ENCODE measurements at places on chromosomes 16 and 17.

DNA sequence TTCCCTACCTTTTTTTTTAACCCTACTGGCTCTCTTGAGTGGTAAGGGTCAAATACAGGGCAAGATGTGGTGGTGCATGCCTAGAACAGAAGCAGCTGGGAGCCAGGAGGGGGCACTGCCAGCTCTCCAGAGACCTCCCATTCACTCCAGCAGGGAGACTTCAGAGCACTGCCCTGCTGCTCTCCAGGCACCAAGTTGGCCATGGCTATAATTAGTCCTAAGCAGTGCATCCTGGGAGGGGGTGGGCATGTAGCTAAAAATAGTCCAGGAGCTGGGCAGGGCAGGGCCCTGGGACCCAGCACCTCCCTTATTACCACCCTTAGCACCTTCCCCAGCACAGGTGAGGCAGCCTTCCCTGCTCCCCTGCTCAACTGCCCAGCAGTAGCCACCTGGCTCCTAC is 3.5 kb downstream of the CORO6 start:
- DNase-seq: no peak

GRCh38 chr17:73003487-73003886 is 89.0 kb downstream of the SLC39A11 start:
- DNase-seq: no peak

- DNase-seq: no peak
Observed at GRCh38 chr16:12060751-12061150, 84.2 kb downstream of the SNX29 start.

- no peak for DNase-seq
Observed at GRCh38 chr17:52297230-52298010, 138.9 kb upstream of the CA10 start.

DNA sequence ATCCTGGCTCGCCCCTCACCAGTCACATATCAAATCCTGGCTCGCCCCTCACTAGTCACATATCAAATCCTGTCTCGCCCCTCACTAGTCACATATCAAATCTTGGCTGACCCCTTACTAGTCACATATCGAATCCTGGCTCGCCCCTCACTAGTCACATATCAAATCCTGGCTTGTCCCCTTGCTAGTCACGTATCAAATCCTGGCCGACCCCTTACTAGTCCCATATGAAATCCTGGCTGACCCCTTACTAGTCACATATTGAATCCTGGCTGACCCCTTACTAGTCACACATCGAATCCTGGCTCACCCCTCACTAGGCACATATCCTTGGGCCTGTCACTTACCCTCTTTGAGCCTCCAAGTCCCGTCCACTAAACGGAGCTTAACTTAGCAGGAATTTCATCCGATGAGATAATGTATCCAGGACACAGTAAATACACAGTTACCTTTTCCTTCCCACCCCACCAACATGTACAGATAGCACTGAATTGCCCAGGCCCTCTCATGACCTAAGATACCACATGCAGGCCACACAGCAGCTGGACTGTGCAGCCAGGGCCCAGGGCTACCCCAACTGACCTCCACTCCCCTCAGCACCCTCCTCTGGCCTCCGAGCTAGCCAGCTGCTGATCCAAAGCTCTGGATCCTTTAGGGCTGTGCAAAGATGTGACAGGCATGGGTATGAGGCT is 157.8 kb upstream of the RPH3AL start:
- no peak for DNase-seq

- no peak for DNase-seq
Observed at GRCh38 chr16:86768999-86769398, 190.7 kb downstream of the FOXL1 start.

DNA sequence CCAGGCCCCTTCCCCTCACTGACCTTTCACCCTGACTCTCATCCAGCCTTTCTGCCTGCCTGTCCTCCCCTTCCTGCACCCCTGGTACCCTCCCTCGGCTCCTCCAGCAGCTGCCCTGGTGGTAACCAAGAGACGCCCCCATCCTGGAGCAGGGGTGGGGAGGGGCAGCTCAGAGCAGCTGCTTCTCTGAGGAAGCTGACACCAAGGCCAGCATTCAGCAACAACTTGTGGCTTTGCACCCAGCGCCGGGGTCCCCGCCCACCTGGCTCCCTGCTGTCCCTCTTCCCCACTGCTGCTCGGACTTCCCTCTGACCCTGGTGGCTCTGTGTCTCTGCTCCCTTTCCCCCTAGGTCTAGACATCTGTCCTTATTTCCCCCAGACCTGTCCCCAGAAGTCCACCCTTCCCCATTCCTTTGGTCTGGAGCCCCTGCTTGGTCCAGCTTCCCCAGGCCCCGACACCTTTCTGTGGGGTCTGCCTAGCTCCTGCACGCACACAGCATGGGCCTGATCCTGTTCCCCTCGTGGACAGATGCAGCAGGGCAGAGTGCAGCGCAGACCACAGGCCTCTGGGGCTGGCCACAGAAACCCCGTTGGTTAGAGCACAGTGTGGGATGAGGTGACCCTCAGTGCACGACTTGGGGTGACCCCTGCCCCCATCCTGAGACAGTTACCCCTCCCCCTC is 1.2 kb upstream of the ATP2A1 start:
- no peak for DNase-seq

- DNase-seq: no peak
Observed at GRCh38 chr16:89233678-89234490, 16.4 kb downstream of the ZNF778 start.

- no peak for DNase-seq
Observed at GRCh38 chr17:34252095-34252443, 3.0 kb upstream of the CCL2 start.

GRCh38 chr17:28807925-28808634 is 34.5 kb downstream of the FAM222B start:
- DNase-seq: no peak

GRCh38 chr17:49973271-49973615 is 4.3 kb downstream of the DLX4 start:
- no peak for DNase-seq

DNA sequence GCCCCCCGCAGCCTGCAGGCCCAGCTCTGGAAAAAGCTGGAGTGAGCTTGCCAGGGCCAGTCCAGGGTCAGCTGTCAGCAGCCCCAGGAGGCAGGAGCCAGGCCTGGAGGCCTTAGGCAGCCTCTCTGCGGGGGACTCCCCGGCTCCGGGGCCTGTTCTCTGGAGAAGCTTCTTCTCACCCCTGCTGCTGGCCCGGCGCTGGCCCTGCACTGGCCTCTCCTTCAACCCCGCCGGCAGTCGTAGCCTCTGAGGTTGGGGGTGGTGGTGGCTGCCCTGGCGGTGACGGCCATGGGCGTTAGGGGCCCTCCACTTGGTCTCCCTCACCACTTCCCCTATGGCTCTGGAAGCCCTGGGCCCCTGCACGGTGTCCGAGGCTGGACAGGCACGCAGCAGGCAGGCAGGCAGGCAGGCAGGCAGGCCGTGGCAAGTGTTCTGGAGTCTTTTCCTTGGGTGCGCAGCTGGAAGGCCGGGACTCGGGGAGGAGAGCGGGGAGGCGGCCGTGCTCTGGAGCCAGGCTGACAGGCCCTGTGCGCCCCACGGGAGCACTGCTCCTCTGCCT is 2.1 kb downstream of the FOXF1 start:
- DNase-seq: no peak

GRCh38 chr17:30995347-30995746 is 24.5 kb downstream of the RNF135 start:
- DNase-seq: no peak

DNA sequence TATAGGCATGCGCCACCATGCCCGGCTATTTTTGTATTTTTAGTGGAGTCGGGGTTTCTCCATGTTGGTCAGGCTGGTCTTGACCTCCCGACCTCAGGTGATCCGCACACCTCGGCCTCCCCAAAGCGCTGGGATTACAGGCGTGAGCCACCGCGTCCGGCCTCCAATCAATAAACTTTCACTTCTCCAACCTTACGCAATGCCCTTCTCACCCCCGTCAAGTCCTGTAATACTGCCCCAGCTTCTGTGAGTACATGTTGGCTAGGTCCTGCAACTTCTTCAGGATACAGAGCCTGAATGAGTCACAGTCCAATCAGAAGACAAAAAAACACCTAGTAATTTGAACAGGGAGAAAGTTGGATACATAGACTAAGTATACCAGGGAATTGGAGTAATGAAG is 47.1 kb upstream of the PHOSPHO1 start:
- DNase-seq: no peak

DNA sequence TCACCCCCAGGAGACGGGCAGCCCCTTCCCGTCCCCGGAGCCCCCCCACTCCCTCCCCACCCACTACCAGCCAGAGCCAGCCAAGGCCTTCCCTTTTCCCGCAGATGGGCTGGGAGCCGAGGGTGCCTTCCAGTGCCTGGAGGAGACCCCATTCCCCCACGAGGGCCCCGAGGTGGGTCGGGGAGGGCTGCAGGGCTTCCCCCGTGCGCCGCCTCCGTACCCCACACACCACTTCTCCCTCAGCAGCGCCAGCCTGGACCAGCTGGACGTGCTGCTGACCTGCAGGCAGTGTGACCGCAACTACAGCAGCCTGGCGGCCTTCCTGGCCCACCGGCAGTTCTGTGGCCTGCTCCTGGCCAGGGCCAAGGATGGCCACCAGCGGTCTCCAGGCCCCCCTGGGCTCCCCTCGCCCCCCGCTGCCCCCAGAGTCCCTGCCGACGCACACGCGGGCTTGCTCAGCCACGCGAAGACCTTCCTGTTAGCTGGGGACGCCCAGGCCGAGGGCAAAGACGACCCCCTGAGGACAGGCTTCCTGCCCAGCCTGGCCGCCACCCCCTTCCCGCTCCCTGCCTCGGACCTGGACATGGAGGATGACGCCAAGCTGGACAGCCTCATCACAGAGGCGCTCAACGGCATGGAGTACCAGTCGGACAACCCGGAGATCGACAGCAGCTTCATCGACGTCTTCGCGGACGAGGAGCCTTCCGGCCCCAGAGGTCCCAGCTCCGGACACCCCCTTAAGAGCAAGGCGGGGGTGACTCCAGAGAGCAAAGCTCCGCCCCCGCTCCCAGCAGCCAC is 23.5 kb upstream of the ZFPM1 start:
- no peak for DNase-seq

GRCh38 chr16:74888232-74888862 is 96.6 kb downstream of the WDR59 start:
- no peak for DNase-seq

Measured in effector CD4-positive, alpha-beta T cell (primary cell).